Stimulated activated CD8-positive, alpha-beta memory T cell treated with anti-CD3 and anti-CD28 coated beads, Interleukin-4, amount 100 ng/mL, for 4 hours (primary cell): ENCODE measurements at places on chromosomes 3 and 15.

GRCh38 chr3:159151130-159151529 lies 349.3 kb downstream of the MFSD1 start:
- DNase-seq = no peak

DNA sequence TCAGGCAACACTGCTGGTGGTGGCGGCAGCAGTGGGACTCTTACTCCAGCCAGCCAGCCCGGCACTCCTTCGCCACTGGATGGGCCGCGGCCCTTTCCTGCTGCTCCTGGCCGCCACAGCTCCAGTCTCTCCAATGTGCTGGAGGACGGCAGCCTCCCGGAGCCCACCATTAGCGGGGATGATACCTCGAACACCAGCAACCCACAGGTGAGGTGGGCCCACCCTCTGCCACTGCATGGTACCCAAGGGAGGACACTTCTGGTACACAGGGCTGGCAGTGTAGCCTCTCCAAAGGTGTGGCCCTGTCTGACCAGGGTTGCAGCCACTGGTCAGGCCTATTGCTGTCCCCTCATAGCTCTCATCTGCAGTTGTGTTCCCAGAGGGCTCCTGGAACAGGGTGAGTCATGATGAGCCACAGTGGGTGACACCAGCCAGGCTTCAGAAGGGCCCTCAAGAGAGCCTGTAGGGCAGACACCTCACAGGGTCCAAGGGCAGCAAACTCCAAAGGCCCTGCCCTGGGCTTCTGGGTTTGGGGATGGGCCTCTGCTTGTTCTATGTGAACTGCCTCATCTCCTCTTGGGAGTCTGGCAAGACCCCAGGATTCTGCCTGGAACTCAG lies 20.8 kb downstream of the NBEAL2 start:
- no peak for DNase-seq

- no peak for DNase-seq
Measured at GRCh38 chr3:51099794-51100535, 285.1 kb upstream of the MANF start.

GRCh38 chr3:127684871-127685707 lies 12.3 kb downstream of the ABTB1 start:
- no peak for DNase-seq

DNA sequence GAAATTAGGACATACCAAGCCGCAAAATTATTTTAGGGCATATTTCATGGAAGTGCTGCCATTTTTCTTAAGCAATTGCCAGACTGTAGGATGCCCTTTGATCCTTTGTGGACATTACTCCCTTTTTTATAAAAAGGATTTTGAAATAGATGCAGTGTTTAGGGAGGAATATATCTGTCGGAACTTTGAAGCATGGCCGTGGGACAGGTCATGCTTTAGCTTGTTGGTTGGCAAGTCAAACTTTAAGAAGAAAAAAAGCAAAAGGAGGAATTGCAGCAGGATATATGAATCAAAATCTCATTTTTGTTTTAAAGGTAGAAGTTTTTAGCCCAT lies 122.1 kb downstream of the MCTP2 start:
- DNase-seq = no peak

- no peak for DNase-seq
Measured at GRCh38 chr3:156812521-156813335, 13.4 kb upstream of the LEKR1 start.

GRCh38 chr3:51500632-51501131 lies 867 bp upstream of the DCAF1 start:
- DNase-seq = no peak

GRCh38 chr15:68846851-68847439 lies 26.2 kb upstream of the ANP32A start:
- no peak for DNase-seq

GRCh38 chr15:41801850-41802455 lies 25.9 kb upstream of the JMJD7 start:
- no peak for DNase-seq

DNA sequence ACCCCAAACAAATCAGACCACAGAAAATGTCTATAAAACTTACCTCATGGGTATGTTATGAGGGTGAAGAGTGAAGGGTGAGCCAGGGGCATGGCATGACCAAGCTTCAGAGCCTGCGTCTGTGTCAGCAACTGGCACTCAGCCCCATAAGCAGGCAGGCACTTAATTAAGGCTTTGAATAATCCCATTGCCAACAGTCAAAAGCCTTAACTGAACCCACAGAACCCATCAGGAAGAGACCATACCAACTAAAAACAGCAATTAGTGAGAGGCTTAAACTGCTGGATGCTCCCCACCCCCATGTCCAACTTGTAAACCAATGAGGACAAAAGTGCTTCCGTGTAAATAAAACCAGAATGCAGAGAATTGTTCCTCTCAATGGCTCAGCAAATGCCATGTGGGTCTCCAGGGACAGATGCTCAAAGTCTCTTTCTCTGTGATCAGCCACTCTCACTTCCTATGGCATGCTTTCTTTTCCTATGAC lies 126.0 kb downstream of the MYLK start:
- DNase-seq = no peak

DNA sequence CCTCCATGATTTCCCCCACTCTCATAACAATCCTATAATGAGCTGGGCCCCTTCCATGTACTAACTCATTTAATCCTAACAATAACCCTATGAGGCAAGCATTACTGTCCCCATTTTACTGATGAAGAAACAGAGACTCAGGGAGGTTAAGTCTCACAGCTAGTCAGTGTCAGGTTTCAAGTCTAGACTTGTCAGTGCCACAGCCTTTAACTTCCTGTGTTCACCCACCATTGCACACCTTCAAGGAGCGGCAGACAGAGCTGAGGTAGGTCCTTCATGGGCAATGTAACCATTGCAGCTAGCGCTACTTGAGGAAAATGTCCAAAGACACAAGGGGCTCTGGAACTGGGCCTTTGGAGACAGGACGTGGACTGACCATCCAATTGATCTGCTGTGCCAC lies 105.8 kb upstream of the CTNNB1 start:
- no peak for DNase-seq

DNA sequence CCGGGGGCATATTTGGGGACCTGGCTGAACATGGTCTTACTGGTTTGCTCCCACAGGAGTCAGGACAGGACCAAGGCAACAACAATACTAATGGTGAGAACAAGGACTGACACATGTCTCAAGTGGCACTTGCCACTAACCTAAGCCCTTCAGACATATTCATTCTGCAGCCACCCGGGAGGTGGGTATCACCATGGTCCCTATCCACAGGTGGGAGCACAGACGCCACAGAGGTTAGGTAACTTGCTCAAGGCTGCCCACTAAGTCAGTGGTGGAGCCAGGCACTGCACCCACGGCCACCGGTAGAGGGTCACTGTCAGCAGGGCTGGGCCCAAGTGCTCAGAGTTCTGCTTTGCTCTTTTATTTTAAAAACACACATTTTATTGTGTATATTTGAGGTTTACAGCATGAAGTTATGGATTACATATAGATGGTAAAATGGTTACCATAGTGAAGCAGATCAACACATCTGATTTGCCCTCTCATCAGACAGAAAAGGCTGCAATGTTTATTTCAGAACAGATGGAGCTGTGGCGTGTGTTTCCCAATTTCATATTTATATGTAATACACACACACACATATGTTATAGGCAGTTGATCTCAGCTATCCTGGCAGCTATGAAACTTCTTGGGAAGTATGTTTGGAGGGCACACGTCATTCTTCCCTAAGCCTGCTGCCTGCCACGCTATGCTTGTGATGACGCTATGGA lies 30.0 kb upstream of the SLC41A3 start:
- DNase-seq = no peak

GRCh38 chr3:52238193-52238760 lies 681 bp downstream of the TWF2 start:
- no peak for DNase-seq

- no peak for DNase-seq
Measured at GRCh38 chr3:122533480-122533879, 18.7 kb upstream of the KPNA1 start.

- no peak for DNase-seq
Measured at GRCh38 chr3:117045143-117045542, 335.6 kb downstream of the TUSC7 start.

- DNase-seq = no peak
Measured at GRCh38 chr3:167084545-167084944, 295.6 kb downstream of the ZBBX start.

- no peak for DNase-seq
Measured at GRCh38 chr15:76460871-76461270, 124.3 kb downstream of the ISL2 start.

- no peak for DNase-seq
Measured at GRCh38 chr15:33119273-33119672, 75.2 kb downstream of the FMN1 start.

GRCh38 chr3:179801856-179802255 lies 149.0 kb downstream of the USP13 start:
- DNase-seq = no peak

GRCh38 chr3:49724586-49724985 lies 835 bp upstream of the GMPPB start:
- no peak for DNase-seq

GRCh38 chr3:48352546-48352945 lies 19.1 kb upstream of the SPINK8 start:
- DNase-seq = no peak
